ENCODE measurements at places on chromosomes 6 and 20.

GRCh38 chr6:19803331-19804204, 33.6 kb upstream of the ID4 start:
- no peak for DNase-seq

- DNase-seq = no peak
Observed at GRCh38 chr6:147223736-147224135, 19.5 kb downstream of the STXBP5 start.

DNA sequence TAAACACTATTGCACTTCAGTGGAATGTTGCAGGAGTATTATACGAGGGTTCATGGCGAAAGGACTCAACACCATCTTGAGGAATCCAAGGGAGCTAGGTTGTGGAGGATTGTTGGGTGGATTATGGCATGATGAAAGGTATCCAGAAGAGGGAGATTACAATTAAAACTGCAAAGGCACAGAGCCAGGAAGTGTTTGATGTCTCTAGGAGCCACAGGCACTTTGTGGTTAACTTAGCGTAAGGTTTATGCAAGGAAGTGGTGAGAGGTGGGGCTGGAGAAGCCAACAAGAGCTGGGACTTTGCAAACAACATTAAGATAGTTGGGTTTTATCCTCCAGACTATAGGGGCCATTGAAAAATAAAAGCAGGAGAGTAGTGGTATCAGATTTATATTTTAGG, 86.6 kb upstream of the TPD52L1 start:
- DNase-seq = peak; percentile 4

GRCh38 chr6:8079126-8079525, 14.9 kb upstream of the BLOC1S5 start:
- no peak for DNase-seq

DNA sequence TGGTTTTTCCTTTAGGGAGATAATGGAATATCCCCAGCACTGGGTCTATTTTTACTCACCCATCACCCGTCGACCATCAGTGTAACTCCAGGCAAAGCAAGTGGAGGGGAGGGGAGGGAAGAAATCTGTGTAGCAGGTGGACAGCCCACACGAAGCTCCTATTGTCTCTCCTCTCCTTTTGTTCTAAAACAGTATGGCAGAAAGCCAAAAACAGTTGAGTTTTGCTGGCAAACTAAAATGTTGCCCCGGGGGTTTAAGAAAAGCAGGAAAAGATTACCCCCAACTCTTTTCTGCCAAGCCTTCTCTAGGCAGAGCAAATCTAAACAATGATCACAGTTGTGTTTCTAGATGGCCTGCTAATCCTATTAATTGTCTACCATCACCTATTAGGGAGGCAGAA, 89.7 kb downstream of the PREP start:
- DNase-seq = no peak

- DNase-seq = no peak
Observed at GRCh38 chr6:114343782-114344144, 940 bp upstream of the HS3ST5 start.

GRCh38 chr6:43970068-43970912, 157.0 kb downstream of the MRPL14 start:
- no peak for DNase-seq

- no peak for DNase-seq
Observed at GRCh38 chr6:87237804-87238203, 82.4 kb downstream of the ZNF292 start.

GRCh38 chr20:38377039-38377685, 30.9 kb downstream of the LBP start:
- DNase-seq = no peak

DNA sequence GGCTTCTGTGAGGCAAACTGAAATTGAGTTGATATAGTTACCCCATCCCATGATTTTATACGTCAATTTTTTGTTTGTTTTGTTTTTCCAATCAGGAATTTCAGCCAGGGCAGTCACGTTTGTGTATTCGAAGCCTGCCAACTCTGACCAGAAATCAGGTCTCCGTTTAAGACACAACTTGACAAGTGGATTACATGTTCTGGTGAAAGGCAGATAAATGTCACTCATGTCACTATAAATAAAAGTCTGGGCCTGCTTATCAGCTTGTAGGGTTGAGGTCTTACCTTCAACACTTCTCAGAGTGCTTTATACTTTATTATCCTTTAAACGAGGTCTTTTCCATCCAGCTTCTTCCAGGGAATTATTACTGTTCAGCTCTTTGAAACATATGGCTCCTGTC, 8.4 kb upstream of the XRN2 start:
- DNase-seq = no peak

DNA sequence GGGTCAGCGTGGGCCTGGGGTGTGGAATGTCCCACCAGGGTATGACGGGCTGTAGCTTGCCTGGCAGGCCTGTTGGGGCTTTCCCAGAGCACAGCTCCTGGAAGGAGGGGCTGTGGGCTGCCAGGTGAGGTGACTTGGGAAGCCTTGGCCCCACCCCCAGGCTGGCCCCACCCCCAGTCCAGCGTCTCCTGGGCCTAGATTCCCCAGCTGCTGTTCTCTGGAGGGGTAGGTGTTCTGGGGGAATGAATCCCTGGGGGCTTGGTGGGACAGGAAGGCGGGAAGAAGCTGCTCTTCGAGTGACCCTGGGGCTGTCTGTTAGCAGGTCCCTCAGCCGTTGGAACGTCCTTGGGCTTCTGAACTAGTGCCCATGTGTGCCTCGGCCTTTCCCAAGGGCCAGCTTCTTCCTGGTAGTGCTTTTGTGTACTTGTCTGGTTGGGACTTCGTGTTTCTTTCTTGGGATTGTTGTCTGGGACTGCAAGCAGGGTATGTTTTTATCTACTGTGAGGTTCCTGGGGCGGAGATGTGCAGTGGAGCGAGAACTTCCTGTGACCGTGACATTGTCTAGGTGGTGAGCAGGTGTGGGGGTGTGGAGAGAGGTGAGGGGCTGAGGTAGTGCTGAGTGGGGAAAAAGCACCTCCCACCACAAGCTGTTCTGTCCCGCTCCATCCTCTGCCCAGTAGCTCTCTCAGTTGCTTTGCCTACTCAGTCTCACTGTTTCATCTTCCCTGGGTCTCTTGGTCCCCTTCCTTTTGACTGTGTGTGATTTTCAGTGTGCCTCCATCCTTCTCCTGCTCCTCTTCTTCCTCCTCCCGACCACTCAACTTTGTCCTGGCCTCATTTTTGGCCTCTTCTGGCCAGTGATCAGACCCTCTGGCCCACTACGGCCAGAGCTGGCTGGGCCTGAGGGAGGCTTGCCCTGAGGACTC, 1.3 kb upstream of the DDR1 start:
- peak; percentile 25 for DNase-seq

GRCh38 chr6:168835991-168836390, 395.0 kb downstream of the SMOC2 start:
- no peak for DNase-seq

- no peak for DNase-seq
Observed at GRCh38 chr20:20079102-20079784, 26.9 kb downstream of the CFAP61 start.

DNA sequence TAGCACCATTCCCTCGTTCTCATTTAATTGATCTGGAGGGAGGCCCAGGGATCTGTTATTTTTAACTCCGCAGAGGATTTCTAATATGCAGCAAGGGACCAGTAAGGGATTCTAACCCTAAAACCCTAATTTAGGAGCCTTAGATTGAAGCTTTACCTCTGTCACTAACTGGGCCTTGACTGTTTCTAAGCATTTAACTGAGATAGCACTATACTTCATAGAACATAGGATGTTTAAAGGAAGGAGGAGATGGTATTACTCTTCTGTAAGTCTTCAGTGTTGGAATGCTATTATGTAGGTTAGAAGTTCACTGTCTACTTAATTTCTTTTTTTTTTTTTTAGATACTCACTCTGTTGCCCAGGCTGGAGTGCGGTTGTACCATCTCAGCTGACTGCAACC, 242.5 kb downstream of the ZFAND3 start:
- DNase-seq = no peak

GRCh38 chr6:50826037-50826761, 7.5 kb downstream of the TFAP2B start:
- DNase-seq = no peak

DNA sequence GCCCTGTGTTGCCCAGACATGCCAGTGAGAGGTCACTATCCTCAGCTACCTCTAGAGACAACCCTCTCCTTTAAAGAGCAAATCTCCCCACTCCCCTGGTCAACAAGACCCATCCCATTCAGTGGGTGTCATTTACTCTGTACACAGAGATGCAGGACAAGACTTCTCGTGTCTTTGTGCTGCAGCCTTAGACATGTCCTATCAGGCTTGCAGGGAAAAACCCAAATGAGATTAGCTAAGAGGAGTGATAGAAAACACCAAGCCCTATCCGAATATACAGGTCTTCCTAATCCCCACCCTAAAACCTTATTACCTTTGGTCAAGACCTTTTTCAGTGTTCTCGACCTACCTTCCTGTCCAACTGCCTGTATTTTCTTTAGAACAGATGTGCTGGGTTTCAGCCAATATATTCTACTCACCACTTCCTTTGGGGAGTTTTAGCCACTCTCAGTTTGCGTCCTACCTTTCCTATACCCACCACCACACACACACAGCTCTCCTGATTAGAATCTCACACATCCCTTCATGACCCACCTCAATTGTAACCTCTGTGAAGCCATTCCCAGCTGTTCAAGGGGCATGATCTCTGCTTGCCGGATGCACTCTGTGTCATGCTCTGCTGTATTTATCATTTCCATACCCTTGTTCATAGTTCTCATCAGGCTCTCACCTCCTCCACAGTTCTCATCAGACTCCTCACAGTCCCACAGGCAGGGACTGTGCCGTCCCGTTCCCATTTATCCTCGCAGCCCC, 39.7 kb downstream of the TRAM2 start:
- DNase-seq = no peak

DNA sequence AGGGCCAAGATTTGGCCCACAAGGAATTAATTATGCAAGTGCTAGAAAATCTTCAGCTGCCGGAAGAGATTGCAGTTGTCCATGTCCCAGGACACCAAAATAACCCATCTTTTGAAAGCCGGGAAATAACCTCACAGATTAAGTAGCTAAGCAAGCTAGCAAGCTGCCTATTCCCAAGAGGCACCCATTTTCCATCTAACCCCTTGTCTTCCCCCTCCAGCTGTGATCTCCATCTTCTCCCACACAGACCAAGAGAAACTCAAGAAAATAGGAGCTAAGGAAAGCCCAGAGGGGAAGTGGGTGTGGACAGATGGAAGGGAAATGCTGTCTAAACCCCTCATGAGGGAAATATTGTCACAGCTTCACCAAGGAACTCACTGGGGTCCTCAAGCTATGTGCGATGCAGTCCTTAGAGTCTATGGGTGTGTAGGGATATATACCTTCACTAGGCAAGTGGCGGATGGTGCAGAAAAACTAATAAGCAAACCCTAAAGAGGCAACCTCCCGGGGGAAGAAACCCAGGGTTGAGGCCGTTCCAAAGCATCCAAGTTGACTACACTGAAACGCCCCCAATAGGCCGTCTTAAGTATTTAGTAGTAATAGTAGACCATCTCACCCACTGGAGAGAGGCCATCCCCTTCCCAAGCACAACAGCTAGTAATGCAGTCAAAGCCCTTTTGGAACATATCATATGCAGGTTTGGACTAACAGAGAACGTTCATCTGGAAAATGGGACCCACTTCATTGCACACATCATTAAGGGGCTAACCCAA, 64.3 kb upstream of the PRSS16 start:
- DNase-seq = no peak

DNA sequence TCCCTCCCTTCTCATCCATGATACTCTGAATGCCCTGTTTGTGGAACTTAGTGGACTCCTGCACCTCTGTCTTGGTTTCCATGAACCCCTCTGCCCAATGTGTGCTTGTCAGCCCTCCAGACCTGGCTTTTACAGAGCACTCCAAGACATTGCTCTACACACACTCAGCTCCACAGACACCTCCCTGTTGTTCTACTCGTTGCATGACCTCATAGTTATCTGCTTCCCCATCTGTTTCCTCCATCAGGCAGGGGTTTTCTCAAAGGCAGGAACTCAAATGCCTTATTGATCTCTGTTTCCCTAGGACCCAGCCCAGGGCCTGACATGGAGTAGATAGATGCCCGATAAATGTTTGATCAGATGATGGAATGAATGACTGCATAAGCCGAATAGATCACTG, 13.3 kb downstream of the PLCG1 start:
- DNase-seq = no peak

- no peak for DNase-seq
Observed at GRCh38 chr20:10626896-10627295, 46.9 kb downstream of the JAG1 start.

DNA sequence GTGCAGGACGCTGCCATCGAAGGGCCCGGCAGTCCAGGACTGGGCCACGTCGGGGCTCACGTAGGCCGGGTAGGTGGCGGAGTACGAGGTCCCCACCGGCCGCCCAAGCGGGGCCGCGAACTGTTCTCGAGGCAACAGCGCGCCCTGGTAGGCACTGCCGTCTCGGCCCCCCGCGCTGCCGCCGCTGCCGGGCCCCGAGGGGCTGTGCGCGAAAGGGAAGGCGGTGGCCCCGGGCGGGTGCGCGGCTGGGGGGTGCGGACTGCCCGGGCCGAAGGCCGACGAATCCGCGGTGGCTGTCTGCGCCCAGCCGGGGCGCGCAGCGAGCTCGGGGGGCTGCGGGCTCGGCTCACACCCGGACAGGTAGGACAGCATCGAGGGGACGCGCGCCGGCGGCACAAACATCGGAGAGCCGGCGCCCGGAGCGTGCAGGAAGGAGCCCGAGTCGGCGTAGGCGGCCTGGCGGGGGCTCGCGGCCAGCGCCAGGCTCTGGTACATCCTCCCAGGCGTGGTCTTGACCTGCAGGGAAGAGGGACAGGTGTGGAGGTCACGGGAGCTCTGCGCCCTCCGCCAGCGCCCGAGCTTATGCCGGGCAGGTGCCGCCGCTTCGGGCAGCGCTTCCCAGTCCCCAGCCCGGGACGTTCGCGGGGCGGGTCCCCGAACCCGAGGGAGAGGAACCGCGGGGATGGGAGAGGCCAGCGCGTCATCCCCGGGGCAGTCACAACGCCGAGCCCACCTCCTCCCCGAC, 596 bp downstream of the GATA5 start:
- no peak for DNase-seq

GRCh38 chr6:14804001-14804784, 441.7 kb upstream of the JARID2 start:
- no peak for DNase-seq

DNA sequence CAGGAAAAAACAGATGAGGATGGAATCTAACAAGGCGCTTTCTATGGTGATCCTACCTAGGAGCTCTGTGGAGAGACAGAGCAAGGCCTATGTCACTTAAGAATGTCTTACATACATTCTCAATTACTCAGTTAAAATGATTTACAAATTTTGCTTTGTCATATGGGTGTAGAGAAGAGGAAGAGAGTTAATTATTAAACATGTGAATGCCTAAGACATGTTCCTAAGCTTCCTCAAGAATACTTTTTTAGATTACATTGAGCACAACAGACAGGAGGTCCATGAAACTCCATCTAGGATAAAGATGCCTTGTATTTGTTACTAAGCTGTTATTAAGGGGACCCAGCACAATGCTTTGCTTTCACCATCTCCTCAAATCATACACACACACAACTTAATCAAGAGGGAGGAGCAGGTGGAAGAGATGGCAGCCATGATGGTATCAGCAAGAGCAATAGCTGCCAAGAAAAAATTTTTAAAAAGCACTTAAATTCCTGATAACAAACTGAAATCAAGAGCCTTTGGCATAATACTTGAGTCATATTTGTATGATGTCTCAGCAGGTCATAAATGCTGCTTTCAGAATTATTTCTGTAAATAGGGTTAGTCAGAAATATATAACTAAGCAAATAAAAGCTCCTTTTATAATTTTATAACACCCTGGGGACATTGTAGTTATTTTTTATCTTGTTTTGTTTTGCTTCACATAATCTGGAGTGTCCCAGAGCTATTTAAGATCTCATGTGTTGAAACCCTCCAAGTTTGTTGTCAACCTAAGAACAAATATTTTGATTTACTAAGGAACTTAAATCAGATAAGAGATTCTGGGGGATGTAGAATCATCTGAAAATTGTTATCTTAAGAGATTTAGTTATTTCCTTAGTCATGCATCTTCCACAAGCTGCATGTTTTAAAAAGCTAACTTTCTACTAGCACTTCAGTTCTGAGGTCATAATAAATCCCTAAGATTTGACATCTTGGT, 70.0 kb upstream of the CD2AP start:
- DNase-seq = no peak
